LNCaP clone FGC (cell line): ENCODE measurements at places on chromosomes 5 and 9.

DNA sequence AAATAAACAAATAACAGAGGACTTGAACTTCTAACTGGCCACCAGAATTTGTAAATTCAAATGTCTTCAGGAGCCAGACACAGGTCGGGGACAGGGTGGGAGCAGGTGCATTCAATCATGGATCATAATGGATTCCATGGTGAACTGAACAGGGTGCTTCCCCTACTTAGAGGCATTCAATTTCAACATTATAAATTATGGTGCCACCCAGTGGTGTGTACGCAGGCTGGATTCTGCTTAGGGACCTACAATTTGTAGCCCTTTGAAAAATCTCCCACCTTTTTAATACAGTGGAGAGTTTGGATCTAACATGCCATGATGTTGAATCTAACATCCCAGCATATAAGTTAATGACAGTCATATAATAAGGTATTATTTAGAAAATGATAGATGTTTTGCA is 22.3 kb downstream of the KLF9 start:
- DNase-seq: no peak

- DNase-seq: no peak
Measured at GRCh38 chr5:140113180-140113698, 670 bp upstream of the PURA start.

GRCh38 chr5:156473269-156473908 is 146.4 kb downstream of the SGCD start:
- no peak for DNase-seq

GRCh38 chr9:83133316-83133715 is 70.4 kb upstream of the RASEF start:
- DNase-seq: no peak

GRCh38 chr9:90095682-90096081 is 490.9 kb downstream of the GADD45G start:
- no peak for DNase-seq

GRCh38 chr5:11390291-11390767 is 513.9 kb downstream of the CTNND2 start:
- DNase-seq: no peak

DNA sequence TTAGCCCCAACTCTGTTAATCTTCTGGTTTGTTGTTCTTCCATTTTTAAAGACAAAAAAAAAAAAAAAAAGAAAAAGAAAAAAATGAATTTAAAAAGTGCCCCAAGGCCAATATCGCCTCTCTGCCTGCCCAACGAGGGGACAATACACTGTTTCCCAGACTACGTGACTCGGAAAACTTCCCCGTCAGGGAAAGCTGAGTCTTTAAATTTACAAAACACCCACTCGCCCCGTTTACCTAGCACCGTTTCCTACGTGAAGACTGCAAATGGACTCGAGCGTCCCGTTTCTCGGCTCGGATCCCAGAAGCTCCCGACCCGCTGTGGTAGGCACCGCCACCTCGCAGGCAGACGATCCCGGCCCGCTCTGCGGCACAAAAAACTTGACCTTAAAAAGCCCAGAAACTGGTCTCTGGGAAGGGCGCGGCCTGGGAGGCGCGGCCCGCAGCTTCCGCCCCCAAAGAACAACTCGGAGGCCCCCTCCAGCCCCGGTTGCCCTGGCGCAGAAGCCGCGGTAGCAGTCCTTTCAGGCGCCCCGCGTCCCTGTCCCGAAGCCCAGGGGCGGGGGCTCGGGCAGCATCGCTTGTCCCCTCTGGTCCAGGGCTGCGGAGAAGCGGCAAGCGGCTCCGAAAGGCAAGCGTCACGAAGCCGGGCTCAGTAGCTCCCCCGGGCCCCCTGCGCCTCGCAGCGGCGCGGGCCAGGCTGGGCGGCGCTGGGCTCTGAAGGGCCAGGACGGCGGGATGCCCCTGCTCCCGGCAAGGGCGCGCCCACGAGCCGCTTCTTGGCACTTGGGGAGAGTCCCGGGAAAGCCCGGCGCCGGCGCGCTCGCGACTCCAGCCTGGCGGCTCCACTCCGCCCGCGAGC is at the start of gene GCNT4:
Gene GCNT4, minus strand, starts transcription at position 367 of the 862 bp plus-strand sequence. CDS start 22,521 bp downstream, outside the sequence.
- no peak for DNase-seq

GRCh38 chr9:16868701-16869100 is 1.8 kb downstream of the BNC2 start:
- DNase-seq: no peak

GRCh38 chr9:105093685-105094084 is 150.8 kb upstream of the SLC44A1 start:
- no peak for DNase-seq

GRCh38 chr5:69007726-69008368 is 86.0 kb upstream of the SLC30A5 start:
- DNase-seq: peak; percentile 81

- DNase-seq: no peak
Measured at GRCh38 chr9:120900824-120901223, 23.8 kb upstream of the PHF19 start.

DNA sequence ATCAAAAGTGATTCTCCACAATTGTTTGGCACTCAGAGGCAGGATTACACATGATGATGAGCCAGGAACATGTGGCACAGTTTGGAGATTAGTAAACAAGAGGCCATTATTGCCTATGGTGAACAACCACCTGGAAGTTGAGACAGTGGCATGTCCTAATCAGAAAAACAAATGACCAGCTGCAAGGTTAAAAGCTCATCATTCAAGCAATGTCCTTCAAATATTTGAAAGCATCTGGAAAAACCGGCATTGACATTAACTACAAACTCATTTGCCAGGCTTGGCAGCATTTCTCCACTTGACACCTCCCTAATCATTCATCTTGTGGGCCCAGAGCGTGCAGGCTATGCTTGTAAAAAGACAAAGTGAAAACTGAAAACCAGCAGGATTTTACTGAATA is 80.6 kb upstream of the MEGF10 start:
- DNase-seq: peak; percentile 22

DNA sequence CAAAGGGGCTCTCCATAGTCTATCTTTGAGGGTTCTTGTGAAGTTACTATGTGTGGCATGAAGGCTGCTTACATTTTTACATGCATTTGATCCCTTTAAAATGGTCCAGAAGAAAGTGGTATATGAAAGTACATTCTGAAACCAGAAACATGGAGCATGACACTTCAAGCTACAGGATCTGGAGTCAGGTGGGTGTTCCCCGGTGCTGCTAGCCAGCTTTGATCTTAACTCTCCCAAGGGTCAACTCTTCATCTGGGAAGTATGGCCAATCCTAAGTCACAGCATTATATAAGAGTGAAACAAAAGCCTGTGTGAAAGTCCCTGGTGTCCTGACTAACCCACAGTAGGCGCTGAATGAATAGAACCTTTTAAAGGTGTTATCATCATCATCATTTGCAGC is 91.0 kb upstream of the TAS2R1 start:
- no peak for DNase-seq

DNA sequence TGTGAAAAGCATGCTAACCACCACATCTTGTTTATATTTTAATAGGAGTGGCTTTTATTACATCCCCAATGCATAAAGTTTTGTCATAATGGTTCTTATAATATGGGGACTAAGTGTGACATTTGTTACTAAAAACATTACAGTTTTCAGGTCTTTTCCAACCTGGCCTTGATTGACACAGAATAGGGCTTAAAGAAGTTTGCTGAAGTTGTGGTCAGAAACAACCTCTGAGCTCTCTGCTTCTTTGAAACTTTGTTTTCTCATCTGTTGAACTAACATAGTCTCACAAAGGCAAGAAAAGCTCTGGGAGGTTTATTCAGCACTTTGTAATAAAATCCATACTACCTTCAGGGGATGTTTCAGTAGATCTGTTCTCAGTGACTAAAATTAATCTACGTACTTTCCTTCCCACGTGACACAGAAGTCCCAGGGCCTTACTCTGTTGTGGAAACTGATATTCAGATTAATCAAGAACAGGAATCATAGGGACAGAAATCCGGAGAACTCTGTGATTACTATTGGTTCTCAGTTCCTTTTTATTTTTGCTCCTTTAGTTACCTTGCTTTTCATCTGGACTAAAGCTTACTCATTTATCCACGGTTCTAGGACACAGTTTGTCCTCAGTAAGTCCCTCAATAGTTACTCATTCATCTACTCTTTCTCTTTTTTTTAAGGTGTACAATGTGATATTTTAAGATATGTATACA is 289.0 kb upstream of the EFNA5 start:
- no peak for DNase-seq

DNA sequence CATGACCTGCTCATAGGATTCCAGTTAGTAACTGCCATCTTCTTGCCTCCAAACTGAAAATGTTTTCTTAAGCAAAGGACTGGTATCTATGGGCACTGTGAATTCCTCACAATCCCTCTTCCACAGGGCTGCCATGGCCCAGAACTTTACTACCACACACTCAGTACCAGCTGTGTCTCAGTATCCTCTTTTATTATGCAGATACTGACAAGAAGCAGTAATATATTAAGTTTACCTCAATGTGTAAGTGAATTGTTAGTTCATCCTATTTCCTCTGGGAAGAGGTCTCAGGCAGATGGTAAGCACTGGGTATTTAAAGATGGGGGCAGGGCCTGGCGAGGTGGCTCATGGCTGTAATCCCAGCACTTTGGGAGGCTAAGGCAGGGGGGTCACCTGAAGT is 320.8 kb upstream of the RFX3 start:
- DNase-seq: no peak

GRCh38 chr9:134743853-134744252 is 102.2 kb downstream of the COL5A1 start:
- DNase-seq: no peak

DNA sequence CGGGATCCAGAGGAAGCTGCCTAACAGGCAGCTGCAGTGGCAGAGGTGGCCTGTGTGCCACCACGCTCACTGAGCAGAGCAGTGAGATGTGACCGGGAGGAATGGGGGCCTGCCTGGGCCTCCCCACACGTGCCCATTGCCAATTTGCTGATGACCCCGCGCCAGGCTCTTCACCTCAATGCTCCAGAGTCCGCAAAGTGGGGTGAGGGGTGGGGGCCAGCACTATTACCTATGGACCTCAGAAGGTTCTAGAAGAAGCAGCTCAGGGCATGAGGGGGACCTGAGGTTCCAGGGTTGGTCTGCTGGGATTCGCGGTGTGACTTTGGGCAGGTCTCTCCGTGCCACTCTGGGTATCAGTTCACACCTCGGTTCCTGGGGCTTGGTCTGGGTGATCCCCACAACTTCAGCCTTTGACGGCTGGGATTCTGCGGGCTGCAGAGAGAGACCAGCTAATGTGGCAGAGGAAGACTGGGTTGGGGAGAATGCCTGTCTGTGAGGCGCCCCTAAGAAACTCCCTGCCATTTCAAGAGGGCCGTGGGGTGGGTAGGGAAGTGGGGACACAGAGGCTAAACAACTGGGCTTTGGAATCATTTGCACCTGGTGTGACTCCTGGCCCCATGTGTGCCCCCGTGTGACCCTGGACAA is 231.0 kb upstream of the MVB12B start:
- no peak for DNase-seq

- no peak for DNase-seq
Measured at GRCh38 chr5:130795037-130795436, 370.0 kb downstream of the HINT1 start.

- DNase-seq: no peak
Measured at GRCh38 chr9:114928136-114928535, 2.3 kb downstream of the TNFSF8 start.

DNA sequence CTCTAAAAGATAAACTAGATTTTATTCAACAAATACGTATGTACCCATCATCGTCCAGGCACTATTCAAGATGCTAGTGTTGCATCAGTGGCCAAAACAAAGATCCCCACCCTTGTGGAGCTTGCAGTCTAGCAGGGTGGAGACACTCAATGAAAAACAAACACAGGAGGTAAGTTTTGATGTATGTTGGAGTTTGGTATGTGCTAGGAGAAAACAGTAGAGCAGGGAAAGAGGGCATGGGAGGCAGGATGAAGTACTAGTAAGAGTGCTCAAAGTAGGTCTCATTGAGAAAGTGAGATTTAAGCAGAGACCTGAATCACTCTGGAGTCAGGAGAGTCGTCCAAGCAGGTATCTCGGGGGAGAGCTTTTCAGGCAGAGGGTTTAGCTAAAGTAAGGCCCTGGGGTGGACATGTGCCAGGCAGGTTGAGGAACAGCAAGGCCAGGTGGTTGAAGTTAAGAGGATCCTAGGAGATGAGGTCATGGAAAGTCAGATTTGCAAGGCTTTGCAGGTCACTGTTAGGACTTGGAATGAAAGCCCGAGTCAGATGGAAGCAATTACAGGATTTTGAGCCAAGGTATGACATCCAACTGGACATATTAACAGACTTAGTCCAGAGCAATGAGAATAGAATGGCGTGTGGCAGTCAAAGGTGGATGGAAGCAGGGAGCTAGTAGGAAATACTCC is 9.2 kb downstream of the SNX18 start:
- no peak for DNase-seq

- peak; percentile 25 for DNase-seq
Measured at GRCh38 chr5:317086-317811, 4.3 kb upstream of the AHRR start.

GRCh38 chr5:172904643-172905345 is 54.4 kb upstream of the RPL26L1 start:
- DNase-seq: peak; percentile 99

GRCh38 chr9:74503219-74503618 is 6.1 kb downstream of the RORB start:
- DNase-seq: no peak

DNA sequence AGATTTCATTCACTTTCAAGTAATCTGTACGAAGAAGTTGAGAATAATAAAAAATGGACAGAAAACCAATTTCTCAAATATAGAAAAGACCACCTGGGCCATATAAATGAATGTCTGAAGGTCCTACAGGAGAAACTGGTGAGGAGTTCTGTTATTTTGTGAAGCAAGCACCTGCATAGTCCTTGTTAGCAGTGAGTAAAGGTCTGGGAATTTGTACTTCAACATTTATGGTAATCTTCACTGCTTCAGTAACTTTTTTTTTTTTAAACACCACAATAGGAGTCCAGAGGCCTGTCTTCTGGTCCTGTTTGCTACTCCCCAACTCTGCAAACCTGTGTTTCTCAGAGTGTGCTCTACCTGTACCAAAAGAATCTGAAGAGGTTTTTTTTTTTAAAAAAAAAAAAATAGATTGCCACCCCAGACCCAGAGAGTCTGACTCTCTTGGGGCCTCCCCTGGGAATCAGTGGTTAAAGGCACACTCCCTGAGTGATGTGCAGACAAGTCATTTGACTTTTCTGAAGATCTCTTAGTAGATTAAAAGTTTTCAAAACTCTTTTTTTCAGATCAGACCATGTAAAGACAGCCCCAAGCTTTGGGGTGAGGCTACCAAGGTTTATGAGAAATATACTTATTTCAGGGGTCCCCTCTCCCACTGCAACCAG is 55.5 kb downstream of the FAM81B start:
- DNase-seq: no peak
